ENCODE measurements at places on chromosomes 2 and 18. TPM values are rescaled to one million over a fixed set of nuclear protein-coding genes. Genes with fewer than 3 reads are reported as not detected.

DNA sequence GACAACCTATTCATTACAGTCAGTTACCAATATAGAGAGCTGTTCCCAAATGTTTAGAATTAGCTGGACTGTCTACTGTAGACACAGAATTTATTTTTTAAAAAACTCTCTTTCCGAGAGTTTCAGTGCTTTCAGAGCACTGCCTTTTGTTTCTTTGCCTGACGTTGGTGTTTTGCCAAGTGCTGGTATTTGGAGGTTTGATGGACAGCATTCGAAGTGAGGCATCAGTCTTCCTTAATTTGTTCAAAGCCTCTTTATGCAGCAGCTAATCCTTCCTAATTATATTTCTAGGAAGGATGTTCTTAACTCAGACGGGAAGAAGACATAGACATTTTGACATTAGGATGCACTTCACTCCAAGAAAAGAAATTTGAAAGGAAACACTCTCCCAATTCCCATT, 83.2 kb downstream of the LTBP1 start:
- H3K4me1 ChIP-seq: no peaks in the 10 kb centered on the region
- H3K4me3 ChIP-seq: no peak overlapping the region
- H3K27me3 ChIP-seq: no peaks in the 10 kb centered on the region
- DNase-seq: no peak

DNA sequence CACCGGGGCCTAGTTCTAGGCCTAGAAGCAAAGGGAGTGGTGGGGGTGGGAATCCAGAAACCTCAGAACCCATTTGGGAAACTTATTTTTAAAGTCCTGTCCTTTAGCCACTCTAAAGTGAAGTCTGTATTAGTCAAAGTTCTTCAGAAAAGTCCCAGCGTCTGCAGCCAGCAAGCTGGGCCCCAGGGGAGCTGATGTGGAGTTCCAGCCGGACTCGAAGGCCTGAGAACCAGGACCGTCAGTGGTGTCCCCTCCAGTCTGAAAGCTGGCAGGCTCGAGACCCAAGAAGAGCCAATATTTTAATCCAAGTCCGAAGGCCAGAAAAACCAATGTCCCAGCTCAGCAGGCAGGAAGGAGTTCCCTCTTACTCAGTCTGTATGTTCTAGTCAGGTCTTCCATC, 32.4 kb downstream of the ID2 start:
- H3K36me3 ChIP-seq: no peaks in the 10 kb centered on the region
- H3K27me3 ChIP-seq: no peaks in the 10 kb centered on the region
- no peak for DNase-seq
- H3K27ac ChIP-seq: no peak overlapping the region
- no peaks in the 10 kb centered on the region for H3K4me1 ChIP-seq

DNA sequence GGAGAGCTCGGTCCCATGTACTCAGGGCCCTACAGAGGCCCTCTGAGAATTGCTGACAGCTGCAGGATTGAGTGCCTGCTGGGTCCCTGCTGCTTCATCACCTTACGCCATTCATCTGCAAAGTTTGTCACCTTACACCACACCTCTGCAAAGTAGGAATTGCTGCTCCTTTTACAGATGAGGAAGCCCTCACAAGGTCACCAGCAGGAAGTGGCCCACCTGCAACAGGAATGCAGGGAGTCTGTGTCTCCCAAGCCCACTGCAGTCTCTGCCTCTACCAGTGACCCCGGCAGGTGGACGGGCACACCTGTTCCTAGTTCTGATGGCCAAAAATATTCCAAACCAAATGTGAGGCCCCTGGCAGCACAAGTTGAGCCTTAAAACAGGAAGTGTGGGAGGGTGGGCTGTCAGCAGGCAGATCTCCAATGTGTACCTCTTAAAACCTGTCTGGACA, 441.4 kb downstream of the NBAS start:
- H3K4me1 ChIP-seq: no peaks in the 10 kb centered on the region
- DNase-seq: no peak
- no peaks in the 10 kb centered on the region for H3K36me3 ChIP-seq
- H3K27ac ChIP-seq: no peak overlapping the region
- no peak overlapping the region for H3K4me3 ChIP-seq

DNA sequence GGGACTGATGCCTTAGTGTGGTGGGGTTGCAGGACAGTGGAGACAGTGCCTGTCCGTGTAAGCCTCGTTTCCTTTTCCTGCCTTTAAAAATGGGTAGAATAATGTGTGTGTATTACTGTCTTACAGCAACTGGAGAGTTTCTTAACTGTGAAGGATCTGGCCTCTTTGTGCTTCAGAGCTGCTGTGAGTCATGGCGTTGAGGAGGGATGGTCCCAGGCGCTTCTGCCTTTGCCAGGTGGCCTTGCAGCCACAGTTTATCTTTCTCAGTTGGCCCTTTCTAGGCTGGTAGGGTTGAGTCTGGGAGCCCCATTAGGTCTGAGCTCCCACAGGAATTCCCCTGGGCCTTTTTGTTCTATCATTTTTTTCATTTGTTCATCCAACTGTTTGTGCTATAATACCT, 9.2 kb downstream of the PRADC1 start:
- H3K4me3 ChIP-seq: no peak overlapping the region
- peaks cover 25% of the 10 kb centered on the region for H3K36me3 ChIP-seq

DNA sequence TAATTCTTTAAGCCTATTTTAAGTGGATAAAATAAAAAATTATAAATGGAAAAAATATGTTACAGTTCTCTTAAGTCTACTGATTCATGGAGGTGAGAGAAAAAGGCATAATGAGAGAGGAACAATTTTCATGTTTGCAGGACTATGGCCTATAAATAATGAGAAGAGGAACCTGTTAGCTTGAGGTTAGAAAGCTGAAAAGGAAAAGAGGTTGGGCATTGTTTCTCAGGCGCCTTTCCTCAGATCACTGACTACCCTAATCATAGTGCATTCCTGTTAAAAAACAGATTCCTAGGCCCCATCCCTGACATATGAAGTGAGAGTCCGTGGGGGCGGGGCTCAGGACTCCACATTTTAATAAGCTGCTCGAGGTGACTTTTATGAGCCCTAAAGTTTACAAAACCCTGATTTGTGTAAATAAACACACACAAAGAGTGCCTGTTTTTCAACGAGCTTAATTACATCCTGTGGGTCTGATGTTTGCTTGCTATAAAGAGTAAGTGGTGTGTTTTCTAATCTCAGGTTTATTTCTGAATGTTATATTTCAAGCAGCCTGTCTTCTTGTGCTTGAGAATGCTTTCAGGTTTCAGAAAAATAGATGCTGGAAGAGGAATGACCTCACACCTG, 335.5 kb downstream of the CLIP4 start:
- DNase-seq: no peak
- no peaks in the 10 kb centered on the region for H3K36me3 ChIP-seq
- no peaks in the 10 kb centered on the region for H3K4me1 ChIP-seq
- H3K27me3 ChIP-seq: no peaks in the 10 kb centered on the region
- no peak overlapping the region for H3K27ac ChIP-seq

NOSTRIN gene
- total RNA-seq: not detected

ELOA2 gene
- total RNA-seq: not detected

MAIP1 gene
- total RNA-seq: 23.6 TPM

ZNG1B gene
- 19.3 TPM for total RNA-seq
